ENCODE measurements at places on chromosomes 6 and 20. TPM values are rescaled to one million over a fixed set of nuclear protein-coding genes. Genes with fewer than 3 reads are reported as not detected.

MMP24 gene
- polyA plus RNA-seq, result 2.1 TPM

- no peak for DNase-seq
Observed at GRCh38 chr6:114940181-114940580, 597.4 kb upstream of the HS3ST5 start.

LHFPL5 gene
- 0.15 TPM for polyA plus RNA-seq

GRCh38 chr6:169166896-169167580, 86.6 kb downstream of the THBS2 start:
- DNase-seq, result no peak

- no peak for DNase-seq
Observed at GRCh38 chr6:139029470-139030227, 1.1 kb downstream of the ABRACL start.

GRCh38 chr20:53099856-53100255, 127.7 kb downstream of the TSHZ2 start:
- DNase-seq, result no peak

PCSK2 gene
- polyA plus RNA-seq, result 0.87 TPM

GRCh38 chr6:54053881-54054391, 57.3 kb upstream of the MLIP start:
- DNase-seq, result no peak

- no peak for DNase-seq
Observed at GRCh38 chr6:74879976-74880375, 325.9 kb downstream of the COL12A1 start.

GRCh38 chr6:149615805-149616204, 32.7 kb downstream of the KATNA1 start:
- no peak for DNase-seq

CENPQ gene
- 13.8 TPM for polyA plus RNA-seq

PPP1R14C gene
- 24.2 TPM for polyA plus RNA-seq

DNA sequence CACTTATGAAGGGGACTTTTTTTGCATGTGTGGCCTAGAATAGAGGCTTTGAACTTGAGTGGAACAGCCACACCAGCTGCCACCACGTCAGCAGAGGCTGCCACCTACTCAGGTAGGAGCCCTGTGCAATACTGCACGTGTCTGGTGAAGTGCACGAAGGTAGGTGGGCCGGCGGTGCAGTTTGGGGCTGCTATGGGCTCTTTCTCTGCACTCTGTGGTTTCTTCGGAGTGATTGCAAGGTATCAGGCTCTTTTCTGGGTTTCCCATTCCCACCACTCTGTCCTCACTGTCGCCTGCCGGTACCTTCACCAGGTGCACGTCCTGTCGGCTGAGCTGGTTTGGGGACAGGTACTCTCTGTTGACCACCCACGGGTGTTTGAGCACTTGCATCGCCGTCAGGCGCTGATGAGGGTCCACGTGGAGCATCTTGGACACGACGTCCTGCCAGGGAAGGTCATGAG, 30.8 kb upstream of the MPC1 start:
- DNase-seq, result no peak

KCNK16 gene
- polyA plus RNA-seq, result not detected

LRRN4 gene
- polyA plus RNA-seq, result 12.2 TPM

GRCh38 chr6:167487749-167488664, 163.1 kb downstream of the TTLL2 start:
- DNase-seq, result no peak

GRCh38 chr20:59019217-59019616, at the start of gene TUBB1:
Gene TUBB1 (plus strand): TSS chr20:59019429. CDS start chr20:59019523, 94 bp downstream.
- DNase-seq, result no peak

CCN6 gene
- 3.5 TPM for polyA plus RNA-seq

- no peak for DNase-seq
Observed at GRCh38 chr6:16305788-16306187, 67.4 kb downstream of the GMPR start.

PRPH2 gene
- polyA plus RNA-seq, result 4.3 TPM

GRCh38 chr6:44931385-44931784, 396.7 kb upstream of the RUNX2 start:
- no peak for DNase-seq

GLP1R gene
- 0.65 TPM for polyA plus RNA-seq

DNA sequence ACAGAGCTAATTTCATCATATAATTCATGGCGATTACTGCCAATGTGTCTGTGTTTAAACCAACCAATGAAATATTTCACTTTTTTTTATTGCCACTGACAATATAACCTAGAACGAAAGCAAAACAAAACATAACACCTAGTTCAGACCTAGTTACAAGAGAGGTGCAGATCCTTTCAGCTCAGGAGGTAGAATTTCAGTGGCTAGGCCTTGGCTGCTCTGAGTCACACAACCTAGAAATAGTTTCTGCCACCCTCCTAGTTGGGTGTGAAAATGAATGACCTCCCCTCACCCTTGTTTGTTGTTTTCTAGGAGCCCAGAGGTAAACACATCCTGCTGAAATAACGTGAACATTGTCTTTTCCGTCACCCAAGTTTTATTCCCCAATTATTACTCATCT, 356.3 kb downstream of the HTR1B start:
- DNase-seq, result no peak

- DNase-seq, result no peak
Observed at GRCh38 chr6:105196076-105196475, 16.3 kb upstream of the POPDC3 start.

DNA sequence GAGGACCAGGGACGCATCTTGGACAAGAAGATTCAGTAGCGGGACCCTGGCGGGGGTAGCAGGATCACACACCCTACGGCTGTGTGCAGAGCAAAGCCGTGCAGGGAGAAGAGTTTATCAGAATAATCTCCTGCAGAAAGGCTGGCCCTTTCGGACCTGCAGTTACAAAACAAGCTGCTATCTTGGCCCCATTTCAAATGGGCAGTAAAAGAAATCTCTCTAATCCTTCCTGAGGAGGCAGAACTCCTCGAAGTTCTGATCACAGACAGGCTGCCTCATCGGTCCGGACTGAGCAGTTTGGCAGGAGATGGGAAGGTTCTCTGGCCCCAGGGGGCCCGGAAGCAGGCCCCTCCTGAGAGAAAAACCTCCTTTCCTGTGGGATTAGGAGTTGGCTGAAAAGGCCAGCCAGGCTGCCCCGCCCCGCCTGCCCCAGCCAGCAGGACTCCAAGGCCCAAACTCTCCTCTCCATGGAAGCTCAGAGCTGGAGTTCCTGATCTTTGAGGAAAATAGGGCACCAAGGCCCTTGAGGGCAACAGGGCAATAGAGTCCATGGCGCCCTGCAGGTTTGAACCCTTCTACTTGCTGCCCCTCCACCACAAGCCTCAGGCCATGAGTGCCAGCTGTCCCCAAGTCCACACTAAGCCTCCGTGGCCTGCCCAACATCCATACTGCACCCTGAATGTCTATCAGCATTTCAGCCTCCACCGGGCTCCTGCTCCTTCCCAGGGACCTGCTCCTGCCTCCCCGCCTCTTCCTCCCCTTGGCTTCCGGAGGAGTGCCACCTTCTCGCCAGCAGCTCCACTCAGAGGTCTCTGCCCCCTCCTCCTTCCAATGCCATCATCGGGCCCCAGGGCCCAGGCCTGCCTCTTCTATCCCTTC, 141.3 kb downstream of the PREX1 start:
- DNase-seq, result no peak

PGC gene
- 0.30 TPM for polyA plus RNA-seq

VWA7 gene
- polyA plus RNA-seq, result 8.5 TPM

SLC22A3 gene
- 5.9 TPM for polyA plus RNA-seq

DNA sequence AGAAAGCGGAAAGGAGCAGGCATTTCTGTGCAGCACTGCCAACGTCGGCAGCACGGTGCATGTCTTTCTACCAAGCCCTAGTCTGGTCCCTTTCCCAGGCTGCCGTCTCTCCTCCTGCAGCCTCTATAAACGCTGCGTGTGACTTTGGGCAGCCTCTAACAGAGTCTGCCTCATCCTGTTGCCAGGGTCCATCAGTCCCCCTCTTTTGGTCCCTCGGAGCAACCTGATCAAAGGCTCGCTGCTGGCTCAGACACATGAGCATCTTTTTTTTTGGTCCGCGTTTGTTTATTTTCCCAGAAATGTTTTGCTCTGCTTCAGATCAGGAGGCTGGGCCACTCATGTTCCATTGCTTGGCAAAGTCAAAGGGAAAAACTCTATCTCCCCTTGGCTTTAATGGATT, 166.8 kb upstream of the CST7 start:
- DNase-seq, result no peak

Measured in right renal pelvis (tissue), 4 donors.